ENCODE measurements at places on chromosomes 12 and 14.
A peak's percentile ranks its signal among the peaks of the same experiment; 100 is the strongest.

DNA sequence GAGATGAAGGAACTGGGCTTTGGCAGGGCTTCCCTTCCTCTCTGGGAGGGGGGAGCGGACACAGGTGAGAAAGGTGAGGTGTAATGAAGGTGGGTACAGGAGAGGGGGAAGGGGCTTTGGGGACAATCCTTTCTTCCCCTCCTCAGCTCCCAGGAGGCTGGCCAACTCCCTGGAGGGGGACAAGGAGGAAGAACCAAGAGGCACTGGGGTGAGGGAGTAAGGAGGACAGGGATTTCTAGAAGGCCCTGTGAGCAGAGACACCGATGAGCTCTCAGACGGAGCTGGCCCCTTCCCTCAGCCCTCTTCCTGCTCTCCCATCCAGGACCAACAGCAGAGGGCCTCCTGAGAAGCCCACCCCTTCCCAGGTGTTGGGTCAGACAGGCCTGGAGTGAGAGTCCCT lies 53.4 kb downstream of the PLEKHG3 start:
- DNase-seq, result no peak

- DNase-seq, result no peak
These were observed 239.4 kb upstream of the TMTC1 start for GRCh38 chr12:30023186-30023585.

DNA sequence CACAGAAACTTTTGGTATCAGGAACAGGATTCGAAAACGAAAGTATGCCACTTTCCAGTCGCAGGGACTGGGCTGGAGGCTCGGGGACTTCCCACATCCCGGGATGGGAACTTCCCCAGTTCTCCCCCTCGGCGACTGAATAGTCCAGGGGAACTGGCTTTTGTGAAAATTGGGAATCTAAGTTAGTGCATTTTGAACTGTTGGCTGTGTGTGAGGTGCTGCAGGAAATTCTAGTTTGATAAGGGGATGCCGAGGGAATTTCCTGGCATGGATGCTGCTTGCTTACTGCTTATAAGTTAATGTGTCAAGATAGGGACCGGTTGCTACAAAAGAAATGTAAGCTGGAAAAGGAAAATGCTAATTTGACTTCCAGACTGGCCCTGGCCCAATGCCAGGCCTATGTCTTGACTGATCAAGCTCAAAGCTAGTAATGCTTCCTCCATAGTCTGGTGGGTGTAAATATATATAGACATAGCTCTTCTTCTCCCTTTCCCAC lies 73.4 kb upstream of the EIF5 start:
- no peak for DNase-seq

- DNase-seq, result no peak
These were observed 41.8 kb upstream of the SLC6A15 start for GRCh38 chr12:84954415-84954814.

DNA sequence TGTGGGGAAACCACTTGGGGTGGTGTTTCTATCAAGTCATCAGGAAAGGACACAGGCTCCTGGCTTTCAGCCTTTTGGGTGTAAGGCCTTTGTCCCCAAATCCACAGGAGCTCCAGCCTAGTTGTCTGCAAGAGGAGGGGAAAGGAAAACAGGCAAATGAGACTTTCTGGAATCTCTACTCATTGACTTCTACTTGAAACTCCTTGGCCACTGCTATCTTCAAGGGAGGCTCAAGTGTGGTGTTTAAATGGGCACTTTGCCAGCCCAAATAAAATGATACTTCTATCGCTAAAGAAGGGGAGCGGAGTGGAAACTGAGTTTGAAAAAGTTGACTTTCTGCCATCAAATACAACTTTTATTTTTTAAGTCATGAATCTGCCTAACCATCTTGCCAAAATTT lies 445.9 kb upstream of the RGS6 start:
- DNase-seq, result no peak

- peak; percentile 58 for DNase-seq
These were observed 9.8 kb downstream of the ZNF219 start for GRCh38 chr14:21088687-21089086.

DNA sequence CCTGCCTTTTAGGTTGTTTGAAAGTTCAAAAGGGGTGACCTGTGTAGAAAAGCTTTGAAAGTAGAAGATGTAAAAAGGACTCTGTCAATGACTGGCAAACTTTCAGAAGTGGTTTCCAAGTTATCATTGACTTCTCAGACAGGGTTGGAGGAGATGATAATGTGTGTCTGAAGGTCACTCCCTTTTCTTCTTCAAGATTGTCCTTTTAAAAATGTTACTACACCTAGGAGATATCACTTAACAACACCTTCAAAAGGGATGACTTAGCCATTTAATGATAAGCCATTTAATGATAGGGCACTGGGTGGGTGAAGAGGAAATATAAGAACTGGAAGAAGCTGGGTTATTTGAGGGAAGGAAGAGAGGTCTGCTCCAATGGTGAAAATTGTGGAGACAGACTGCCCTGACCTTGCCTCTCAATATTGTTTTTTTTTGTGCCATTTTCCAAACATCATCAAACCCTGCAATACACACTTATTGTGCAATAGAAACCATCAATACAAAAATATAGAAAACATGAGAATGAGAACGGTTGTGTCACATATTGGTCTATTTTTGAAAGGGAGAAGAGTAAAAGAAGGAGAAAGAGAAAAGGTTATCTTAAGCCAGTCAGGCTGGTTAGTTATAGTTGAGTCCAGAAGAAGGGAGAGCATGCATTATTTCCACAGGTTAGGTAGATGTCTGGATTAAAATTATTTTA lies 38.8 kb downstream of the BEST3 start:
- DNase-seq, result no peak

- DNase-seq, result no peak
These were observed 13.2 kb downstream of the CPNE8 start for GRCh38 chr12:38892087-38892786.

- DNase-seq, result no peak
These were observed 17.4 kb upstream of the ZDHHC17 start for GRCh38 chr12:76746516-76746915.

- DNase-seq, result no peak
These were observed 72.0 kb upstream of the TBX5 start for GRCh38 chr12:114477989-114478395.

- no peak for DNase-seq
These were observed 332.3 kb downstream of the EGLN3 start for GRCh38 chr14:33618361-33619105.

All from activated CD4-positive, alpha-beta T cell treated with anti-CD3 and anti-CD28 coated beads, Interleukin-2, amount 10 ng/mL, durations not matched to agents 24 days and 14 days (primary cell).